ENCODE measurements at places on chromosomes 4 and X. TPM values are rescaled to one million over a fixed set of nuclear protein-coding genes. Genes with fewer than 3 reads are reported as not detected.

GRCh38 chr4:151012820-151013219 lies 2.3 kb downstream of the LRBA start:
- DNase-seq = peak; percentile 79

- no peak for DNase-seq
Measured at GRCh38 chr4:22299678-22300077, 216.2 kb downstream of the ADGRA3 start.

DNA sequence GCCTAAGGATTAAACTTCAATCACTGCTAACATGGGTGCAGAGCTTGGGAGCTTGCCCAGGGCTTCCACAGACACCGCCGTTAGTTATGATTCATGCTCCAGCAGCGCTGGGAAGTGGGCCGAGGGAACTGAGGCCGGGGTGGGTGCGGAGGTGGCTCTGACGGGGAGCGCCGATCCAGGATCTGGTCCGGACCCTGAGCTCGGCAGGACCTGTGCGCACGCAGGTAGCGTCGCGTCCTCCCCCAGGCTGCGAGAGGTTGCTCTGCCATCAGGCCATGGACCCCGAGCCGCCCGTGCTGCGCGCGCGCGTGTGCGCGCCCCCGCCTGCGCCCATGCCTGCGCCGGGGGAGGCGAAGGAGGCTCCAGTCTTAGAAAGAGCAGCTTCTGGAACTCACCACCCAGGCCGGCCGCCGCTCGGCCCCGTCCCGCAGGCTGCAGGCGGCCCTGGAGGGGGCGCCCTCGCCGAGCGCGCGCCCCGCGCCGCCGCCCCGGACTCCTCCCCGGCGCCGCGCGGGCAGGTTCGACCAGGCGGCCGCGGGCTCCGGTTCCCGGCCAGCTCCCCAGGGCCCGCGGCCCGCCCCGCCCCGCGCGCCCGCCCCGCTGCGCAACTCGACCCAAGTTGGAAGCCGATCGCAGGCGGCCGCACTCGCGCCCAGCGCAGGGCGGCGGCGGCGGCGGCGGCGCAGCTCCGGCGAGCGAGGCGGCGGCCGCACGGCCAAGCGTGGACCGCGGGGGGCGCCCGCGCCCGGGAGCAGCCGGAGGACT lies 732 bp upstream of the ADRA2C start:
- no peak for DNase-seq

GRCh38 chrX:70279081-70279480 lies 2.9 kb upstream of the RAB41 start:
- DNase-seq = no peak

GRCh38 chr4:127732623-127733328 lies 2.6 kb downstream of the SLC25A31 start:
- peak; percentile 51 for DNase-seq

The PNCK gene
- total RNA-seq = not detected

Measured in renal cortical epithelial cell (primary cell).